ENCODE measurements at places on chromosomes 2 and 18.

DNA sequence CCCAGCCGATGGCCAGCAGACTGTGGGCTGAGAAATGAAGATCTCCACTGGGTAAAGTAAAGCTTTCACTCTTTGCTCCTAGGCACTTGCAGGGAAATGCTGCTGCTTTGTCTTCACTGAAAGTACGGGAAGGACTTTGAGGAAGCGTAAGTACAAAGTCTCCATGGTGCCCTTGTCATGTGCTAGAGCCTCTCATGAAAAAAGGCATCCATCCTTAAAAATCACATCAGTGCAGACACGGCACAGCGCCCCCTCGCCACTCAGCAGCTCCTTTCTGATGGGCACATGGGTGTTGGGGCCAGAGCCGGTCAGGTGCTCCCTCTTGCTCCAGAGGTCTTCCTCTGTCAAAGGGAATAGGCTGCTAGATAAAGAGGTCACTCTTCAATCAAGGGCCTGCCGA, 109.0 kb upstream of the STPG4 start:
- no peak for DNase-seq

DNA sequence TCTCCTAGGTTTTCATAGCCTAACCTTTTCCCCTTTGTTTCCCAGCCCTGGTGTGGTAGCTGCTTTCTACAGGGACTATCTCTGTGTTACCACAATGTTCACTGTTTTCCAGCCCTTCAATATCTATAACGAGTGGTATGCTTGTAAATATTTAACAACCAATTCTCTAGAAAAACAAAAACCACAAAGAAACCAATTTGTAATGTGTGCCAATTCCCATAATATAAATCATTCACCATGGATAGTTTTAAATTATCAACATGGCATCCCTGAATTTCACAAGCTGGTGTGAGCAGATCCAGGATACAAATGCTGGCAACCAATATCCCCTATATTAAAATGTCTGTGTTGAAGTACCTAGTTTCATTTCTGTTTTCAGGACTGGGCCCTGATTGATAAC, 207.5 kb upstream of the FBXO11 start:
- no peak for DNase-seq

- no peak for DNase-seq
Measured at GRCh38 chr2:44952143-44952805, 10.8 kb downstream of the SIX3 start.

- DNase-seq = no peak
Measured at GRCh38 chr18:9865764-9866490, 19.8 kb upstream of the TXNDC2 start.

DNA sequence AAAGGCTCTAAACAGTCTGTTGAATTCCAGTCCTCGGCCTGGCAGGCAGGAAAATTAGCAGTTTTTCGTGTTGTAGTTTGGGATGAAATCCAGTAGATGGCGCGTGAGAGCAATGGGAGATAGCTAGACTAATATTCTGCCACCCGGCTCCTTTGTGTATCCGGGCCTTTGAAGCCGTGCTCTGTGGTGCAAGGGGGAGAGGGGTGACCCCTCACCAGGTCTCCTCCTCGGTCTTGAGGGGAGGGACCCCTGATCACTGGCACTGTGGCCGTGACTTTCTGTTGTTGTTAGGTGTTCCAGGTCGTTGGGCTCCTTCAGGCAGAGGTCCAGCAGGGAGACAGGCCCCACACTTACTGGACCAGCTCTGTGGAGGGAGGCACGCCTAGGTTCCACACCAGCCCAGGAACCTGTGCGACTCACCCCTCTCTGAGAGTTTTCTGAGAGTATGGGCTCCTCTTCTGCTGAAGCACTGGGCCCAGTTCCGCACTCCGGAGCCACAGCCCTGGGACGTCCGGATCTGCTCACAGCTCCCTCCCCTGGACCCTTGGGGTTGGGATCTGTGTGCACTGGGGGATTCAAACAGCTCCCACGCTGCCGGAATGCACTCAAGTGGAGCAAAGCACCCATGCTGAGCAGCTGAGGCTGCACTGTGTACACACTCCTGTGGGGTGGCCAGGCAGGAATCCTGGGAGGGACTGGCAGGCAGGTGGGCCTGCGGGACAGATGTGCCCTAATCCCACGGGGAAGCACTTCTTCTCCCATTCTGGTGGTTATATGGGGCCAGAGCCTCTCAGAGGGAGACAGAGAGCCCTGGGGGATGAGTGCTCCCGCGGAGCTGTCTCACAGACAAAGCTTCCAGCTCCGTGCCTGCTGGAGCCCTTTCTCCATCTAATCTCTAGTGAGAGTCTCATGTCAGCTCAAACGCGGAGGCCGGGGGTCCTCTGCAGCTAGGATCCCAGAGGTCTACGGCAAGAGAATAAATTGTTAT, 8.8 kb downstream of the GKN2 start:
- DNase-seq = peak; percentile 18
